ENCODE measurements at places on chromosomes 1 and 21. TPM values are rescaled to one million over a fixed set of nuclear protein-coding genes. Genes with fewer than 3 reads are reported as not detected.

DNA sequence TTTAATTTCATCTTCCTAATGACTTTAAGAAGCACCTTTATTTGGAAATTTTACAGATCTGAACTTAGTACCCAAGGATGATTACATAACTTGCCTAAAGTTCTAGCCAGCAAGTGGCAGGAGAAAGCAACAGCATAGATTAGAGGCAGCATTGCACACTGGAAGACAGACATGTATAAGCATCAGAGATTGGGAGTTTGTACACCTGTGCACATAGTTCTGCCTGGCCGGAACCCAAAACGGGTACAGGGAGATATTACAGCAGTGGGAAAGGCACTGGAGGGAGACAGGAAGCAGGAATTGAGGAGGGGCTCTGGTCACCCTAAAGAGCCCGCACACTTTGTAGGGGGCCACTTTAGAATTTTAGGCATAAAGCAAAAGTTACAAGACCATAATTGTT is 19.3 kb downstream of the GBP6 start:
- DNase-seq, result no peak

- DNase-seq, result peak; percentile 67
Measured at GRCh38 chr1:227318016-227318852, at the start of gene CDC42BPA. Gene CDC42BPA, minus strand, starts transcription at chr1:227318492. Its CDS starts 1,310 bp downstream, at chr1:227317182.

DNA sequence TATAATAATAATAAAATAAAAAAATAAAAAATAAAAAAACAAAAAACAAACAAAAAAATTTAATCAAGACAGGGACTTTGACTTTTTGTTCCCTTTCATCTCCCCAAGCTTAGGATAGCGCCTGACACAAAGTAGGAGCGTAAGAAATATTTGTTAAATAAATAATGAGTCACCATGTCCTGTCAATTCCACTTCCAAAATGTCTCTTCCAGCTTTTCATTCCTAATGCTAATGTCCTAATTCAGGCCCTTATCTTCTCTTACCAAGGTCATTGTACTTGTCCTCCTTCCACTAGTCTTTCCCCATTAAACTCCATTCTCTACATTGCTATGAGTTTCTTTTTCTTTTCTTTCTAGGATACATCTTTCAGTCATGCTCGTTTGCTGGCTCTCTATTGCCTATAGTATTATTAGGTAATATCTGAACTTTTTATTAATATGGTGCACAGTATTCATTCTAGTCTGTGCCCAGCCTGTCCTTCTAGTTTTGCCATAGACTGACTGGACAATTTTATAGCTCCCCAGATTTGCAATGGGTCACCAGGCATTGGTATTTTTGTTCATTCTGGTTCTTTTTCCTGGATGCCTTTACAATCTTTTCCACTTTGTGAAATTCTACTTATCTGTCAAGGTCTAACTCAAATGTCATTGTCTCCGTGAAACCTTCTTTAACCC is 11.4 kb downstream of the NEXN start:
- DNase-seq, result no peak

PRELP gene
- total RNA-seq, result 108 TPM

SLC45A1 gene
- total RNA-seq, result 5.4 TPM

DNA sequence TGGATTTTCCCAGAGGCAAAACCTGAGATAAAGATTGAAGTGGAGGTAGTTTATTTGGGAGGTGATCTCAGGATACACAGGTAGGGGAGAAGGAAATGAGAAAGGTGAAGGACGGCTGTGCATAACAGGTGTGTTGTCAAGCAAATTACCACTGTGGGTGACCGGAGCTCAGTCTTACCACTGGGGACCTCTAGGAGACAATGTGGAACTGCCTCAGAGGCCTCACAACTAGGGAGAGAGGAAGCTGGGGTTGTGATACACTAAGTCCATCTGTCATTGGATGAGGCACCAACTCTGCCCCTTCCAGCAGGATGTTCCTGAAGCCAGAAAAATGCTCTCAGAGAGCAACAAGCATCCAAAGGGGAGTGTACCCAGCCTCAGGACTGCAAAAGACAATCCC is 32.6 kb downstream of the GRIK3 start:
- DNase-seq, result no peak

DNA sequence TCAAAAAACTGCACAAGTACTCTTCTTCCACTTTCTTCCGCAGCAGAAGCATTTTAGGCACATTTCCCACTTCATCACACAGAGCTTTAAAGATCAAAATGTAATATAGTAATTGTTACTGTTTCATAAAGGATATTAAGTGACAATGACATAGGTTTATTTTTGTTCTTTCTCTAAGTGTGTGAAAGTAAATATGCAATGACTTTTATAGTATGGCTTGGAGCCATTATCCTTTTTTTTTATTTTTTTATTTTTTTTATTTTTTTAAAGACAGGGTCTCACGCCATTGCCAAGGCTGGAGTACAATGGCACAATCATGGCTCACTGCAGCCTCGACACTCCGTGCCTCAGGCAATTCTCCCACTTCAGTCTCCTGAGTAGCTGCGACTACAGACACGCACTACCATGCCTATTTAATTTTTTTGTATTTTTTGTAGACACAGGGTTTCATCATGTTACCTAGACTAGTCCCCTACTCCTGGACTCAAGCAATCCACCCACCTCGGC is 7.0 kb downstream of the TRIM33 start:
- DNase-seq, result no peak

GRCh38 chr1:3852711-3853485 is 4.1 kb downstream of the CEP104 start:
- no peak for DNase-seq

DNA sequence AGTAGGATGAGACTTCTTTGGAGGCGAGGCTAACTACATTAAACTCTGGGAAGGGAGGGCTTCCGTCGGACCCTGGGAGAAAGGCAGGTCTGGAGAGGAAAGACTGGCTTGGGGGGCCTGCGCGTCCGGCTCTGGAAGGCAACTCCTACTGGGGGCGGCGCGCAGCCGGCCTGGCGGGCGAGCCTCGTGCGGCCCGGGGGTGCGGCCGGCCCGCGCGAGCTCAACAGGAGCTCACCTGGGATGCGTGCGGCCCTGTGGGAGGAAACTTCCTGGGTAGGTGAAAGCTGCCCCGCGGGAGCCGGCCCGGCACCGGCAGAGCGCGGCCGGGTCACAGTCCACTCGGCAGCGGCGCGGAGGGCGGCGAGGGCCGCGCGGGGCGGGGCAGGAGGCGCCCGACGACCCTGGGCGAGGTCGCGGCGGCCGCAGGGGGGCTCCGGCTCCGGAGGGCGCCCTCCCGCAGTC is 449 bp downstream of the EPS15 start:
- no peak for DNase-seq

DNA sequence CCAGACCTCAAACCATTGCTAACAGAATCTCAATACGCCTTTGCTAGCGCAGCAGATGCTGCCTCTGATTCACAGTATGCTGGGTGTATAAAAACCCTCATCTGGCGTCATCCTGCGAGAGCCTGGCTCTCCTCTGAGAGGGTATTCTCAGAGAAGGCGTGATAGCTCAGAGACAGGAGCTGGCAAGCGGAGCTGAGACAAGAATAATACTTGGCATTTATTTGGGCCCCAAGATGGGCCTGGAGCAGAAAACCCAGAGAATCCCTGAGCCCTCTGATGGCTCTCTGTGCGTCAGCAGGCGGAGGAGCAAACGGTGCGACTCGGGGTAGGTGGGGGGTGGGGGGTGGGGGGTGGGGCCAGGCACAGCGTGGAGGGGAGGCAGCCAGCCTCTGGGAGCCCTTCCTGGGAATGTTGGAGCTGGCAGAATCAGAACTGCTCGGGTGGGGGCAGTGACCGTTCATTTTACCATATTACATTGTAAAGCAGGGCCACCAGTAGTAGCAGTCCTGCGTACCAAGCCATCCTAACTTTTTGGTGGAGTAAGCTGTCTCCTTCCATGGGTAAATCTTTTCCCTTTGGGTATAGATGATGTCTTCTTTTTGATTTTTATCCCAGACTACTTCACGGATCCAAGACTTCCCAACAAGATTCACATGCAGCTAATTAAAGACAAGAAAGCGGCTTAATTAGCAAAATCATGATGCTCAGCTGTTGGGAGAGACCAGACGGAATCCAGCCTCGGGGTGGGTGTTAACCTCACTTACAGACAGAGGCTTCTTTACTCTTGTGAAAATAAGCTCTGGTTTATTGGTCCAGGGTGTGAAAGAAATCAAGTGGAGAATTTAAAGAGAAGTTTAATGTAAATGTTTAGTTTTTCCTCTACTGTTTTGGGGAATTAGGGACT is 7.1 kb downstream of the RIIAD1 start:
- no peak for DNase-seq

WARS2 gene
- 20.9 TPM for total RNA-seq

DNA sequence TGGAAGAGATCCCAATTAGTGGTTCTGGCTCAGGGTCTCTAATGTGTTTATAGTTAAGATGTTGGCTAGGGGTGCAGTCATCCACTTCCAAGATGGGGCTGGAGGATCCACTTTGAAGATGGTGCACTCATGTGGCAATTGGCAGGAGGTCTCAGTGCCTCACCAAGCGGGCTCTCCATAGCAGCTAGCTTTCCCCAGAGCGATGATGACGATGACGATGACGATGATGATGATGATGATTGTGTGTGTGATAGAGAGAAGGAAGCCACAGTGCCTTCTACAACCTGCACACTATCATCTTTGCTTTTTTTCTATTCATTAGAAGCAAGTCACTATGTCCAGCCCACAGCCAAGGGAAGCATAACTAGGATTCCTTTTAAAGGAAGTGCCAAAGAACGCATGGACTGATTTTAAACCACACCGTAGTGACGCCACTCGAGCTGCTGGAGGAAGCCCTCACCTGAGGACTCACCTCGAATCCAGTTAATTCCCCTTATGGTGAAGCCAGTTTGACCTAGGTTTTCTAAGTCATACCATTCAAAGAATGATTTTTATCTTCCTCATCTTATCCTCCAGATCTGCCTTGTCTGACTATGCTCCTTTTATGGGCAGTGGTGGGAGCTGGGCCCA is 49.4 kb downstream of the SRRM1 start:
- no peak for DNase-seq

DNA sequence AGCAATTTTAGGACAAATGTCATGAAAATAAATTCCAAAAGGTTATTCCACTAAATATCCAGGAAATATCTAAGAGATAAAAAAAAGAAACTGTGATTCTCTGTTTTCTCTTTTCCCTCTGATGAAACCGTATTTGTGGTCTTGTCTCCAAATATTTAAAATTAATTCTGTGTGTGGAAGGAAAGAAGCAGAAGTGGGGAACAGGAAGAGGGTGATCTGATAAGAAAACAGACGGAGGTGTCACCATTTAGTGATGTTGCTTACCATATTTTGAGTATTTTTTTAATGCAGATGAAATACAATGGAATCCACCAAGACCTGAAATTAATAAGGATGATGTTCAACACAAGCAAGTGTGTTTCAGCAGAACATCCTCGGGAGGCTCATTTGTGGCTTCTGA is 29.6 kb downstream of the CLCA1 start:
- DNase-seq, result no peak

PCP4L1 gene
- 1.2 TPM for total RNA-seq
